ENCODE measurements at places on chromosomes 1 and 21. TPM values are rescaled to one million over a fixed set of nuclear protein-coding genes. Genes with fewer than 3 reads are reported as not detected.

PDPN gene
- polyA plus RNA-seq: 29.9 TPM

CD53 gene
- 0.58 TPM for polyA plus RNA-seq

MX2 gene
- polyA plus RNA-seq: 6.8 TPM

TMOD4 gene
- 0.42 TPM for polyA plus RNA-seq

TMPRSS3 gene
- not detected for polyA plus RNA-seq

AQP10 gene
- 0.85 TPM for polyA plus RNA-seq
